ENCODE measurements at places on chromosomes 2 and 18. TPM values are rescaled to one million over a fixed set of nuclear protein-coding genes. Genes with fewer than 3 reads are reported as not detected.

CCDC85A gene
- total RNA-seq, result 0.20 TPM

NOTO gene
- not detected for total RNA-seq

AGPS gene
- total RNA-seq, result 32.9 TPM

INHA gene
- total RNA-seq, result 0.35 TPM

DNMT3A gene
- total RNA-seq, result 9.6 TPM

C2orf68 gene
- total RNA-seq, result 29.3 TPM

CTAGE1 gene
- not detected for total RNA-seq

GIGYF2 gene
- 23.4 TPM for total RNA-seq

All from A549 treated with CORT108297 at 1 μM for 4 hours (cell line).